ENCODE measurements at places on chromosomes 1 and 21. TPM values are rescaled to one million over a fixed set of nuclear protein-coding genes. Genes with fewer than 3 reads are reported as not detected.

The CFAP57 gene
- 0.09 TPM for total RNA-seq

The STUM gene
- 3.9 TPM for total RNA-seq

The DCDC2B gene
- not detected for total RNA-seq

DNA sequence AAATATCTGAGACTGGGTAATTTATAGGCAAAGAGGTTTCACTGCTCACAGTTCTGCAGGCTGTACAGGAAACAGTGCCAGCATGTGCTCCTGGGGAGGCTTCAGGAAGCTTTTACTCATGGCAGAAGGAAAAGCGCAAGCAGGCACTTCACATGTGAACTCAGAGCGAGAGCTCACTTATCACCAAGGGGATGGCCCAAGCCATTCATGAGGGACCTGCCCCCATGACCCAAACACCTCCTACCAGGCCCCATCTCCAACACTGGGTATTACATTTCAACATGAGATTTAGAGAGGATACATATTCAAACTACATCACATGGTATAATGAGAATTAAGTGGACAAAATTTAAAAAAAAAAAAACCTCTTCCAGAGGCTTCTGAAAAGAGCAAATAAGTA lies 13.7 kb downstream of the WASF2 start:
- DNase-seq, result no peak

GRCh38 chr1:244339073-244339692 lies 112.5 kb downstream of the ADSS2 start:
- DNase-seq, result no peak

DNA sequence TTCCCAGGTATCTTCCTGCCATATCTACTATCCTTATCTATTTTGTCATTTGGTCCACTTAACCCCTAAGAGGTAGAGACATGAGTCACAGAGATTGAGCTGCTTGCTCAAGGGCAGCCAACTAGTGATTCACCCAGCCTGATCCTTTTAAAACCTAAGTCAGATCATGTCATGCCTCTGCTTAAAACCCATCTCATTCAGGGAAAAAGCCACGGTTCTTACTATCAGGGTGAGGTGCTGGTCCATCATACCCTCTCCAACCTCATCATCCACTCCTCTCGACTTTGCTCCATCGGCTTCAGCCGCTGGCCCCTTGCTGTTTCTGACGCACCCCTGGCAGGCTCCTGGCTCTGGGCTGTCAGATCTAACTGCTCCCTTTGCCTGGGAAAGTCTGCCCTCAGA lies 14.4 kb upstream of the PPP1R15B start:
- DNase-seq, result no peak

DNA sequence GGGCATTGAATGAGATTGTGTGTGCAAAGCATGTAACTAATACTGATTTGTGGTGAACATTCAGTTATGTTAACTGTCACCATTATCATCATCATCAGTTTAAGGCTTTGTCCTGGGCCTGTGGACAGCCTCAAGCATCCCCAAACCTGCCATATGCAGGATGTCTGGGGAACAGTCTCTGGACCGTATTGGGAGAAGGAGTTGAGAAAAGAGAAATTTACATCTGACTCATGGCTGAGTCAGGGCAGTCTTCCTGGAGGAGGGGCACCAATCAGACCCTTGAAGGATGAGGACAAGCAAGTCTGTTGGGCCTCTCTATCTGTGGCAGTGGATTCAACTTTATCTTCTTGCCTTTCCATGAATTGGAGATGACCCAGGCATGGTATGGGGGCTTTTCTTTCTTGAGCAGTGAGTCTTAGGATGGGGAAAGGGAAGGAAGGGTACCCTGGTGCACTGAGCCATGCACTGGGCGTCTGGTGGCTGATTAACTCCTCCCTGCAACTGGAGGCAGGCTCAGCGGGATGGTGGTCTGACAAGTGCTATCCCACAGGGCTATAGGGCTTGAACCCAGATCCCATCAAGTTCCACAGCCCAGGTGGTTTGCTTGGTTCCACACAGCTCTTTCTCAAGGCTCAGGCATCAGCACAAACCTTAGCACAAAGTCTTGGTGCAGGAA lies 2.9 kb downstream of the PADI3 start:
- no peak for DNase-seq

DNA sequence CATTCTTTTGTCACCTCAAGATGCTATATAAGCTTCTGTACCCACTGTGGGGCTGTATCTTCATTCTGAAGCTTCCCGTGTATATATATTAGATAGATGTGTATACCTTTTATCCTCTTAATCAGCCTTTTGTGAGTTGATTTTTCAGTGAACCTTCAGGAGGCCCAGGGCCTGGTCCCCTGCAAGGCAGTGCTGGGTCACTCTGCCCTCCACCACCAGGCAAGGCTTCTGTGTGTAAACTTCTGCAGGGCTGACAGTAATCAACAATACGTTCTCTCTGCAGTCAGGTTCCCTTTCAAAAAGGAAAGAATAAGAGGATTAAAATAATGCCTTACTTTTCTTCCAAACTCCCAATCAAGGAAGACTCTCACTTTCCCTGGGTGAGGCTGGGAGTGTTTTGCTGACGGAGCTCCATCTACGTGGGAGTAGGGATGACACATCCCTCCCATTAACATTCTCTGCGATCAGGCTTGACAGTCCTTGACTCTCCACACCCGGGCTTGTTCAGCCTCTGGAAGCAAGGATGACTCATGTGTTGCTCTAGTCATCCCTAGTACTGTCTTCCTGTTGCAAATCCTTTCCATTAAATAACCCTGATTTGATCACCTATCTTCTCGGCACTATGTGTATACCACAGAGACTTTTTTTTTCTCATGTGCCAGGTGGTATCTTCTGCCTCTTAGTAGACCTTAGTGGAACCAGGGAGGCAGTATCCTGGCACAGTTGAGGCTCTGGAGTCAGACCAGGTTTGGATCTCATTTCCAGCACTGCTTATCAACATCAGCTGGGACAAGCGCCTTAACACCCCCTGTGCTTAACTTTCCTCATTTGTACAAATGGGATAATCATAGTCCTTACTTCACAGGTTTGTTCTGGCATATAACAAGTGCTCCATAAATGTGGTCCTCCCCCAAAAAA lies 70.3 kb upstream of the KCNK1 start:
- no peak for DNase-seq

DNA sequence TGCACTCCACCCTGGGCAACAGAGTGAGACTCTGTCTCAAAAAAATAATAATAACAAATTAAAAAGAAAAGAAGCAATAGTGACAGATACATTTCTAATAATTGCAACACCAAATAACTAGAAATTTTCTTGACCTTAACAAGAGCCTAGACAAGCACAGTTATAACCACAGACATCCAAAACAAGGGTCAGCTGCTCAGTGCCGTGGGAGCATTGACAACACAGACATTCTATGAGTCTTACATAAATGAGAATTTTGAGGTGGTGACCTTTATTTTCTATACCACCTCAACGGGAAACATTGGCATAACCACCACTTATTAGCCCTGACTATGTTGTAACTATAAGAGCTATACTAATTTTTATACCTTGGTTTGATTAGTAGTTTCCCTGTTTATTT lies 156.1 kb downstream of the NR5A2 start:
- DNase-seq, result no peak

- no peak for DNase-seq
Observed at GRCh38 chr1:167263819-167264464, 43.3 kb downstream of the POU2F1 start.

DNA sequence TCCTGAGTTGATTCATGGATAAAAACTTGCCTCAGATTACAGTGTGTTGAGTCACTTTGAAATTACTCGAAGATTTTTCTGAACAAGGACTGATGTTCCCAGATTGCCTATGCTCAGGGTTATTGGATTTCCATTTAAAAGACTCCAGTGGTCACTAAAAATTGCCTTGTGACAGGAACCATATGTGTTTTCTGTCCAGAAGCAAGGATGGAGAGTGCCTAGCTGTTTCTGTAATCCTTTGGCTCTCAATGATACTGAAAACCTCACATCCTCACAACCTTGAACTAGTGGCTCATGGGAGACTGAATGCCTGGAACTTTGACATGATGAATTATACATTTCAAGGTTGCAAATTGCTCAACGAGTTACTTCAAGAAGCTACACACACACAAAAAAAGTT lies 1271.8 kb downstream of the BRINP3 start:
- DNase-seq, result no peak

- DNase-seq, result no peak
Observed at GRCh38 chr1:58844176-58844575, 60.3 kb upstream of the JUN start.

DNA sequence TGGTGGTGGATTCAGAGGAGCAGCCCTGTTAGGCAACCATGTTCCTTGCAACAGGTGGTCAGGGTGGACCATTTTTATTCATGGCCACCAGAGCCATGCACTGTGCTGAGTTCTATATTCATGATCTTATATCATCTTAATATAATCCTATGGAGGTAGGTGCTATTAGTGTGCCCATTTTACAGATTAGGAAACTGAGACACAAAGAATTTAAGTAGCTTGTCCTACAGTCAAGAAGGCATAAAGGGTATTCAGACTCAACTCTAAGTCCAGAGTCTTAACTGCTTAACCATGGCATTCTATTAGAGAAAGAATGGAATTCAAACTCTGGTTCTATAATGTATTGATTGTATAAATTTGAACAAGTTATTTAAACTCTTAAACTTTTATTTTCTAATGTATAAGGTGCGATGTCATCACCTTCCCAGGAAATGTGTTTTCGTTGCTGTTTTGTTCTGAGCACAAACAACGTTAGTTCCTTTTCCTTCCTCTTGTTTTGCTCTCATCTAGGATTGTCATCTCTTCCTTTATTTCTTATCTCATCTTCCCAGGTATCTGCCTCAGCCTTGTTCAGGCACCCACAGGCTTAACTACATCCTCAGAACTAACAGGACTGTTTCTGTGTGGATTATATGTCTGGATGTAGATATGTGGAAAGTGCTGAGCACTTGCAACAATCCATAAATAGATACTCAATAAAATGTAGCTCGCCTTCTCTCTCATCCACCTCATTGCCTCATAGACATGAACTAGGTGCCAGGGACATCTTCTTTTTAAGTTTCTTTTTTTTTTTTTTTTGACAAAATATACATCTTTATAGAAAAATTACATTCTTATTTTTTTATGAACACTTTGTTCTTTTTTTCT lies 207.1 kb downstream of the NFIA start:
- no peak for DNase-seq

DNA sequence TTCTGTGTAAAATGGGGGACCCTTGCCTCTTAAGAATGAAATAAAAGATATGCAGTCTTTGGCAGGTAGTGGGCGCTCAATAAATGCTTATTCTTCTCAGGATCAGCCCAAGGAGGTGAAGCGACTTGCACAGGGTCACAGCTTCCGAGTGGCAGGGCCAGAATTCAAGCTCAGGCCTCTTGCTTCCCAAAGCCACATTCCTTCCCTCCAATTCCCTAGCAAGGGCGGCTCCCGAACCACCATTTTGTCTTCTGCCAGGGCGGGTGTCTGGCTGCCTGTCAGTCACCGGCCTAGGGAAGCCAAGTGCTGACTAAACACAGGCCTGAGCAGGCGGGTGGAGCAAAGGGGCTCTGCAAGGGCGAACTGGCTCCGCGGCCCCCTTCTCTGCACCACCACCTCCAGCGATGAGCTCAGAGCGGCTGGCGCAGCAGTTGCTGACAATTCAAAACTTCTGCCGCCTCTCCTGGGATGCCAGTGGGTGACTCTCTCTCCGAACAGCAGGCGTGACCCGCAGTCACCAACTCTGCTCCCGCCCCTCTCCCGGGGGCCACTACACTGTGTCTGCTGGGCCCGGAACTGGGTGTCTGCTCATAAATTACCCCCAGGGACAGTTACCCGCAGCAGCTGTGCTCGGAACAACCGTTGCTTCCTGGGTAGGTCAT lies 10.8 kb downstream of the GPR3 start:
- peak; percentile 95 for DNase-seq

DNA sequence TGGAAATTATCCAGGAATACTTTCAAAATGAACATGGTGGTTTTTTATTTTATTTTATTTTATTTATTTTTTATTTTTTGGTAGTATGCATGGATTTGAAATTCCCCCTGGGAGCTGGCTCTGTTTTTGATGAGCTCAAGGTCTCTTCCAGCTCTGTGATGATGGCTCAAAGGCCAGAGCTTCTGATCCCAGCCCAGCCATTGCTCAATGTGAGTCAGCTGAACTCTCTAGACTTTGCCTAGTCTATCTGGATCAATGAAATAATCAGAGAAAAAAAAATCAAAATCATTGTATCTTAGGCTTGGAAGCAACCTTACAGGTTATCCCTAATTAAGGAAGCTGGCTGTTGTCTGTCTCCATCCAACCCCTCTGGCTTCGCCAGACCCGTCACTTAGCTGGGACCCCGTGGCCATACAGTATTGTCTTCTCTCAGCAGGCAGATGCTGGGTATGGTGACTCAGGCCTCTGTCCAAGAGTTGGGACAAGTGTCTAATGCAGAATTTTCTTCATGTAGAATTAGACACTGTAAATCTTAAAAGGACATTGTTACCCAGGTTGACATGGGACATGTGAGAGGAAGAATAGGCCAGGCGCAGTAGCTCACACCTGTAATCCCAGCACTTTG lies 90.2 kb upstream of the LPGAT1 start:
- DNase-seq, result no peak

DNA sequence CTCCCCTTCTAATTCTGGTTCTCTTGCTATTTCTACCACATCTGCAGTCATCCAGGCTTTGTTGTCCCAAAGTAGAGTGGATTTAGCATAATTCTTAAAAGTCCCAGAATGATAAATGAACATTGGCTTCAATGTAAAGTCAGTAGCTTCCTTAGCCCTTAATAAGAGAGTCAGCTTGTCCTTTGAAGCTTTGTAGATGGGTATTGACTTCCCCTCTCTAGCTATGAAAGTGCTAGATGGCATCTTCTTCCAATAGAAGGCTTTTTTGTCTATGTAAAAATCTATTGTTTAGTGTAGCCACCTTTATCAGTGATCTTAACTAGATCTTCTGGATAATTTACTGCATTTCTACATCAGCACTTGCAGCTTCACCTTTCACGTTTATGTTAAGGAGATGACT lies 181.4 kb upstream of the B3GALT2 start:
- no peak for DNase-seq

DNA sequence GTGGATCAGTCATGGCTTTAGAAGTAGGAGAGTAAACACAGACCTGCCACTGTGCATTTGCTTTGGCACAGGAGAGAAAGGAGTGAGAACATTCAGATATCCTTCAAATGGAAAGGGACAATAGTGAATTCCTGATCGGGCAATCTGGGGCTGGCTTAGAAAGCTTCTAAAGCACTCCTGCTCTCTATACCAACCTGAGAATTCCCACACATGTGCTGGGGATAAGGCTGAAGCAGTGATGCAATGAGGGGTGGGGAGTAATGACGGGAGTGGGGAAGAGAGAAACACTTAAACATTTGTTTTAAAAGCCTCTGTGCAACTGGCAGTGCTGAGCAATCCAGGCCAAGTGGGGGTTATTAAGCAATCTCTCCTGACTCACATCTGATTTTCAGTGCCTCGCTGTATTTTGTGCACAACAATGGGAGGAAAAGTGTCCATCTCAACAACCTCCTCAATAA lies 108.8 kb downstream of the KIAA0319L start:
- DNase-seq, result no peak

DNA sequence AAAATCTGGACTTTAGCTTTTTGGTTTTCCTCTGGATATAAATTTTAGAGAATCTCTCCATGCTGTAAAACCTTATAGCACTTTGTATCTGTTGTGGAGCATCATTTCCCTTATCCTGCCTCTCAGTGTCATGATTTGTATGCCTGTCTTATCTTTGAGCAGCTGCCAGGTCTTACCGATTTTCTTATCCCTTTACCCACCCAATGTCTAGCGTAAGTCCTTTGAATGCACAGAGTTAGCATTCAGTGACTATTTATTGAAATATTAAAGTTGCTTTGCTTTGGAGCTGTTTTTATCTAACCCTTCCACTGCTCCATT lies 37.3 kb downstream of the CDC7 start:
- no peak for DNase-seq

- DNase-seq, result no peak
Observed at GRCh38 chr1:56339786-56340465, 239.4 kb downstream of the PLPP3 start.

- no peak for DNase-seq
Observed at GRCh38 chr1:65200411-65200810, 52.4 kb downstream of the AK4 start.
